ENCODE measurements at places on chromosomes 3 and 15. TPM values are rescaled to one million over a fixed set of nuclear protein-coding genes. Genes with fewer than 3 reads are reported as not detected.

- no peak for DNase-seq
These were observed 126.5 kb upstream of the SLC7A14 start for GRCh38 chr3:170712336-170712735.

COL6A5 gene
- total RNA-seq, result 1.5 TPM

ACY1 gene
- total RNA-seq, result 8.0 TPM

- DNase-seq, result no peak
These were observed 193.3 kb upstream of the ZNF717 start for GRCh38 chr3:75978686-75979085.

RAF1 gene
- total RNA-seq, result 139 TPM

DNA sequence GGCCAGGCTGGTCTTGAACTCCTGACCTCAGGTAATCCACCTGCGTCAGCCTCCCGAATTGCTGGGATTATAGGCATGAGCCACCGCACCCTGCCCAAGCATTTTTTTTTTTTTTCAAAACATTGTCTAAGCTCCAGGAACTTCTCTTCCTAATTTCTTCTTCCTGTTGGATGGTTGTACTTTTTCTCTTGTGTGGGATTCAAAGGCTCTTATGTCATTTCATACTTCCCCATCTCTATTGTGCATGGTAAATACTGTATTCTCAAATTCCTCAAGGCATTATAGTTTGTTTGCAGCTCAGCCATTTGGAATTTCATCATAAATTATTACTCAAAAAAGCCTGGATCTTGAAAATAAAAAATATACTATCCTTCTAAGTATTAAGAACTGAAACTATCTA, 199.1 kb upstream of the GADL1 start:
- DNase-seq, result no peak

Data from cerebellum (tissue), 4 donors.